ENCODE measurements at places on chromosomes 2 and 18. TPM values are rescaled to one million over a fixed set of nuclear protein-coding genes. Genes with fewer than 3 reads are reported as not detected.

Gene CPO
- total RNA-seq, result not detected

Gene CLEC4F
- not detected for total RNA-seq

Gene SAG
- total RNA-seq, result 0.03 TPM

Gene SPR
- 4.4 TPM for total RNA-seq

Gene PLB1
- 0.12 TPM for total RNA-seq

Gene LYPD6B
- total RNA-seq, result not detected

Gene RIT2
- not detected for total RNA-seq

Gene SRD5A2
- not detected for total RNA-seq

Gene UGT1A10
- total RNA-seq, result not detected

Gene FAM237A
- total RNA-seq, result not detected

Gene GCKR
- not detected for total RNA-seq

Gene EPHA4
- 300 TPM for total RNA-seq

Gene OTOS
- not detected for total RNA-seq

Gene FOXD4L1
- not detected for total RNA-seq

Gene WDR35
- total RNA-seq, result 17.4 TPM

Gene CCBE1
- total RNA-seq, result 2.9 TPM

Gene REEP1
- total RNA-seq, result 0.93 TPM

Gene PEX13
- 74.9 TPM for total RNA-seq

Gene MTX2
- 33.1 TPM for total RNA-seq

Gene KLHL30
- total RNA-seq, result 0.06 TPM

Gene UGT1A3
- total RNA-seq, result not detected

Gene PTRHD1
- total RNA-seq, result 59.5 TPM

Gene HOXD12
- total RNA-seq, result not detected

Gene GLI2
- total RNA-seq, result 9.4 TPM

Gene CD28
- total RNA-seq, result not detected

Gene SOX11
- total RNA-seq, result 176 TPM

Gene SGO2
- 46.4 TPM for total RNA-seq

Gene DGKD
- total RNA-seq, result 10.9 TPM

Gene TCF23
- total RNA-seq, result 0.03 TPM

Gene FIGN
- 27.7 TPM for total RNA-seq

Gene AKAIN1
- not detected for total RNA-seq

Gene CNOT9
- total RNA-seq, result 87.1 TPM

Gene MAB21L4
- not detected for total RNA-seq

Gene MDH1B
- total RNA-seq, result 3.9 TPM

Gene LAMA1
- 95.4 TPM for total RNA-seq

Gene ARPC2
- total RNA-seq, result 151 TPM

Gene MAT2A
- 180 TPM for total RNA-seq

Gene CNTNAP5
- not detected for total RNA-seq

Gene PPP1CB
- 244 TPM for total RNA-seq

Gene IL36A
- not detected for total RNA-seq

Gene MAL
- not detected for total RNA-seq

Gene IL37
- not detected for total RNA-seq

Gene SERPINB3
- not detected for total RNA-seq

Gene NTSR2
- not detected for total RNA-seq

Gene CYP27A1
- 0.11 TPM for total RNA-seq

Gene CSRNP3
- total RNA-seq, result 14.7 TPM

Data from neural progenitor cell (in vitro differentiated cells).